ENCODE measurements at places on chromosomes 2 and 18.

DNA sequence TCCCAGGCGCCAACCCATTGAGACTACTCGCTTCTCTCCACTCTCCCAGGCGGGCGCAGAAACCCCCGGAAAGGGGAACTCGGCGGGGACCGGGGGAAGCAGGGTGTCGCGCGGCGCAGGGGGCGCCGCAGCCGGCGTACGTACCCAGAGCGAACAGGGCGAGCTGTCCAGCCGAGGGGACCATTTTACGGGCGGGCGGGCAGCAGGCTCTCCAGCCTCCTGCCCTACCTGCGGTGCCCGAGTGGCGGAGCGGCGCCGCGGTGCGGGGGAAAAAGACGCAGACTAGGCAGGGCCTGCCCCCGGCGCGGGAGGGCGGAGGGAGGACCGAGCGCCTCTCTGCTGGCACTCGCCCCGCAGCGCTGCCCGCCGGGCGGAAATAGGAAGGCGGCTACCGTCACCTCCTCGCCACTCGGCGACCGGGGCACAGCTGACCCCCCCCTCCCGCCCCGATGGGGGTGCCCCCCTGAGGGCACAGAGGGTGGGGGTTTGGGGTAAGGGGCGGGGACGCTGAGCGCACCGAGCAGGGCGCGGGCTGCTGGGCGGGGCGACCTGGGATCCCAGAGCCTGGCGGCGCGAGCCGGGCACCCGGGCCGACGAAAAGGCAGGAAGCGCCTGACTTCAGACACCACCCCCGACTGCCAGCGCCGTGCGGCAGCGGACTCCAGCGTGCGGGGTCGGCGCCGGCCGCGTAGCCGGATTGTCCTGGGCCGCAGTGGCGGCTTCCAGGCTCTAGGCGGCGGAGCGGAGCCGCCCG lies at the start of gene TGFA:
TSS of gene TGFA (minus strand) at position 243 of the 754 bp plus-strand sequence. CDS start at position 184, 59 bp downstream.
- peak; percentile 82 for DNase-seq

DNA sequence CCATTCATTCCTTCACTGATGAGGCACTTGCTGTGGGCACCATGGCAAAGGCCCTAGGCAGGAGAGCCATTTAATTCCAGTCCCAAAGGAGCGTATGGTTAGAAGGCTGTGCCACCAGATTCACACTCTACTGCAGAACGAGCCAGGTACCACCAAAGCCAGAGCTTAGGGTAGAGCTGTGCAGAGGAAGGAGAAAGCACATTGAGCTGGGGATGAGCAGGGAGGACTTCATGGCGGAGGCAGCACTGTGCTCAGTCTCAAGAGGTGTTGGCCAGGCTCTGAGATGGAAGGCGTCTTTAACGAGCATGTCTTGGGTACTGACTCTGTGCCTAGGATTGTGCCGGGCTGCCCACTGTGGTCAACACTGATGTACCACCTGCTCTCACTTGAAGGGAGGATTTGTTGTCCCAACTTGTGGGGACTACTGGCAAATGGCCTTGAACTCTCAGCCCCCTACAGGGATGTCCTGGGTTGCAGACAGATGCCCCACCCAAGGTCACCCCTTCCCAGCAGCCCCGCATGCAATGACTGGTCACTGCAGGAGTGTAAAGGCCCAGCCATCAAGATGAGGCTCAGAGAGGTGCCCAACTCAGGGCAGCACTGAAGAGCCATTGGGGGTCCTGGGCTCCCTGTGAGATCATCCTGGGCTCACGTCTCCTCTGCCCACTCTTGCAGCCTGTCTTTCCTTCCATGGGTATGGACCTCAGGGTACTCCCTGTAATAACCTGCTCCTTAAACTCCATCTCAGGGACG lies 251.4 kb downstream of the GLI2 start:
- DNase-seq: no peak

- no peak for DNase-seq
Observed at GRCh38 chr2:106560773-106561172, 73.6 kb downstream of the CD8B2 start.

DNA sequence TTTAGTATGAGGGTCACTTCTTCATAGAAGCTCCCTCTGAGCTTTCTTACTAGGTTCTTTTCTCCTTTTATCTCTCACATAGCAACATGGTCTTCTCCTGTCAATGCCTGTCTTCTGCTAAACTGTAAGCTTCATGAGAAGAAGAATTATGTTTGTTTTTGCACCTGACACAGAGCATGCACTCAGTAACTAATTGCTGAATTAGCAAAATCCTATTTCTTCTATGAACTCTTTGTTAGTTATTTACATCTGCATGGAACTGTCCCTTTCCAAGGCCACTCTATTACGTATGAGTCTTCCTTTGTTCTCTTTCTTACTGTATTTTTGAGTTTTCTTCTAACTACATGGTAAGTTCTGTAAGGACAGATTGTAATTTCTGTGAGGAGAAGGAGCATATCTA lies 63.4 kb downstream of the THSD7B start:
- no peak for DNase-seq

DNA sequence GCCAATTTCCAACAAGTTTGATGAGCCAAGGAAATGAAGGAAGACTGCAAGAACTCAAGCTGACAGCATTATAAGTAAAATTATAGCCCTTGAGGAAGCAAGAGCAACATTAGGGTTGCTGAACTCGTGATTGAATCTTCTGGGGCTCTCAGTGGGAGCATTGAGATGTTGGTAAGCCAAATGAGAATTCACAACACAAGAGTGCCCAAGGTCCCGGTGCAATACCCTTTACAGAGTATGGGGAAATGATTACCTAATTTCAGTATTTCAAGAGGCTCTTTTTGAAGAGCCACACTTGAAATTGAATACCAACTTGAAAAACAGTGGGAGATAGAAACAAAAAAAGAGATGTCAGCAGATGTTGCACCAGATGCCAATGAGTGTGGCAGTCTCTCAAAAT lies 554.5 kb downstream of the STK39 start:
- DNase-seq: no peak

DNA sequence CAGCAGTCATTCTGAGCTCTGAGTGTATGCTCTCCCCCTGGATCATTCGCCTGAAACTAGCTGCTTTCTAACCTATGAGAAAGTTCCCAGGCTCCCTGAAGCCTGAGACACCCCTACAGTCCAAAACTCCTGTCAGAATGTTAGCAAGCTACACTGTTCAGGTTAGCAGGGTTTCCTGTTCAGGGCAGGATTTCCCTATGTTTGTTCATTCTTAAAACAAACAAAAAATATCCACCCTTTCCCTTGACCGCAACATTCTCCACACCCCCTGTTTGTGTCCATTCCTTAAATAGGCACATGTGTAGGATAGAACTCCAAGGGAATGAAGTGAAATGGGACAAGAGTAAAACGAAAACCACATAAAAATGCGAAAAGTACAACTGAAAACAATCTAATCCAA lies 83.1 kb downstream of the KLF7 start:
- no peak for DNase-seq

GRCh38 chr2:68748568-68748967 lies 14.0 kb downstream of the ARHGAP25 start:
- peak; percentile 81 for DNase-seq

DNA sequence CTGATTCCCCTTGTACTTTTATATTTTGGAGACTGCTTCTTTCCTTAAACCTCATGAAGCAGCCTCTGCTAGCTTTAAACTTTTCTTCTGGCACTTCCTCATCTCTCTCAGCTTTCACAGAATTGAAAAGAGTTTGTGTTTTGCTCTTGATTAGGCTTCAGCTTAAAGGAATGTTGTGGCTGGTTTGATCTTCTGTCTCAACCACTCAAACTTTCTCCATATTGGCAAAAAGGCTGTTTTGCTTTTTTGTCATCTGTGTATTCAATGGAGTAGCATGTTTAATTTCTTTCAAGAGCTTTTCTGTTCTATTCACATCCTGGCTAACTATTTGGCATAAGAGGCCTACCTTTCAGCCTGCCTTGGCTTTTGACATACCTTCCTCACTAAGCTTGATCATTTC lies 36.3 kb upstream of the MSTN start:
- DNase-seq: no peak

DNA sequence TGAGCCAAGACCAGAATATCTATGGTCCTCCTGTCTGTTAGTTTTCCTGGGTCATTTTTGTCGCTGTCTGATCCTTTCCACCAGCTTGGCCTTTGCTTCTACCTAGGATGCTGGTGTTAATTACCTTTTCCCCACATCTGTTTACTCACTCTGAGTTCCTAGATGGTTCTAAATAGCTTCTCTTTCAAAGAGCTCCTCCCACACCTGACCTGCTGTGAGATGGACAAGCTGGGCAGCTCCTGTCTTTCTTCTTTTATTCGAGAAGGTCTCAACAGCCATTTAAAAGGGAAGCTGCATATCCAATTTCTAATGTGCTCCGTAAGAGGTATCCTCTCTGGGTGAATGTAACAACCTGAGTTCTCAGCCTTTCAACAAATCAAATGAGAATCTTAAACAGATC lies 156.2 kb downstream of the HRH4 start:
- DNase-seq: no peak

- DNase-seq: no peak
Observed at GRCh38 chr2:22753476-22753875, 631.5 kb upstream of the KLHL29 start.

GRCh38 chr2:215851082-215851481 lies 162.3 kb downstream of the MREG start:
- DNase-seq: no peak

GRCh38 chr18:32899819-32900218 lies 127.0 kb upstream of the KLHL14 start:
- DNase-seq: no peak

DNA sequence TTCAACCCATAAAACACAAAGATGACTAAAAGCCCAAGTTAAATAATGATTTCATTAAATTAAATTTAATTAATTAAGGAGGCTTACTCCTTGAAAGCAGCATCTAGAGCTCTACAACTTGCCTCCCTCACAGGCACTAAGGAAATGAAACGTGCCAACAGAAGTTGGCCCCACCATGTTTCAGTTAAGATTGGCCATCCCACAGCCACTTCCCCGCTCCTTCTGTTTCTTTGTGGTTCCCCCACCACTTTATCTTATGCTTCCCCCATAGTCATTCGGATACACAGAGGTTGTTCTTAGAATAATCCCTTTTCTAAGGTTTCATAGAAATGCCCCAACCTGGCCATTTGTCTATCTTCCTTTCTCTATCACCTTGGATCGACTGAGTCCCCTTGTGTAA lies 101.6 kb upstream of the RIOK3 start:
- DNase-seq: no peak

- no peak for DNase-seq
Observed at GRCh38 chr18:42045346-42045745, 90.3 kb downstream of the PIK3C3 start.

DNA sequence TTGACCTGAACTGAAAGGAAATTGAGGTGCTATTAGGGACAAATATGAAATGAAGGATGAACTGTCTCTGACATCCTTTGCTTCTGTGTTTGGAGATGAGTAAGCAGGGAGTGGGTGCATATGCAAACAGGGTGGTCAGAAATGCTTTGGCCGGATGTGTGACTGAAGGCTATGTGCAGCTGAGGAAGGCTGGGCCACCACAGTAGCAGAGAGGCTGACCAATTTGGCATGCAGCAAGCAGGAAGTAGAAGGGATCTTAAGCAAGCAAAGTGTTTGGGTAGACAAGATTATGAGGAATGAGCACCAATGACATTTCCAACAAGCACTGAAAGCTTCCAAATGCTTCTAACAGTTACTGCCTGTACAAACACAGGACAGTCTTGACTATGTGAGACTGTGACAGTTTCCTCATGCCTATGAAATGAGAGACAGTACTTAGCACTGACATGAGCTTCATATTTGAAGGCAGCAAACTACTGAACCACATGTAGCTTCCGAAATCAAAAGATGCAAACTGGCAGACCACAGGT lies 3.3 kb upstream of the ACTR3 start:
- peak; percentile 98 for DNase-seq

- DNase-seq: no peak
Observed at GRCh38 chr2:263022-263738, 652 bp downstream of the SH3YL1 start.

Data from inflammatory macrophage treated with lipopolysaccharide for 4 hours (primary cell).